Erythroblast (primary cell): ENCODE measurements at places on chromosomes 4 and X.

DNA sequence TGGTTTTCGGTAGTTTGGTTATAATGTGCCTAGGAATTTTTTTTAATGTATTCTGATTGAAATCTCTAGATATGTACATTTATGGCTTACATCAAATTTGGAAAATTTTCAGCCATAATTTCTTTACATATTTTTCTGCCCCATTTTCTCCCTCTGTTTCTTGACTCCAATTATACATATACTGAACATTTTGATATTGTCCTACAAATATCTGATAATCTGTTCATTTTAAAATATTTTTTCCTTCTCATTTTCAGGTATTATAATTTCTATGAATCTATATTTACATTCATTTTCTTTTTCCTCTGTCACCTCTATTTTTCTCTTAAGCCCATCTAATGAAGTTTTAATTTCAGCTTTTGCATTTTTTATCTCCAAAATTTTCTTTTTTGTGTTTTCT lies 82.7 kb upstream of the TMLHE start:
- no peak for DNase-seq

DNA sequence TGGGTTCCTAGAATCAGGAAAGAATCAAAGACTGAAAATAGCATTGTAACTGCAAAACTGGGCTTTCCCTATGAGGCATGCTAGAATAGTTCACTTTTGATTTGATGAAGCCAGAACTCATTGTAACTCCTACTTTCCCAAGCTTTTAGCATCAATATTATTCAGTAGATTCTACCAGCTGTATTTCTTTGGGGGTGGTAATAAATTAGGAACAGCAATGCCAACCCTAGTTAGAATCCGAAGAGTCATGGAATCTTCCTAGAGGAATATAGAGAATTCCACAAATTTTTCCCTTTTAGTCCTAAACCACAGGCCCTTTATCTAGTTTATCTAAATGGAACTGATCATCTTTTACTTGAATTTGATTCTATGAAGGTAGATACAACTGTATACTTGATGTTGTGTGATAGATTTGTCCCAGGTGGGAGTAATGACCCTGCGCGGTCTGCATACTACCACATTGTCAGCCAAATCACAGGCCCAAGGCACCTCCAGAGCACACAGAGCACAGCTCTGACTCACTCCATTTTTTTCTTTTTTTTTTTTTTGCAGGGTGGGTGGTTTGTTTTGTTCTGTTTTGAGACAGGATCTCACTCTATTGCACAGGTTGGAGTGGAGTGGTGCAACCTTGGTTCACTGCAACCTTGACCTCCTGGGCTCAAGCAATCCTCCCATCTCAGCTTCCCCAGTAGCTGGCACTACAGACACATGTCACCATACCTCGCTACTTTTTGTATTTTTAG lies 66.6 kb downstream of the EDNRA start:
- DNase-seq: no peak

DNA sequence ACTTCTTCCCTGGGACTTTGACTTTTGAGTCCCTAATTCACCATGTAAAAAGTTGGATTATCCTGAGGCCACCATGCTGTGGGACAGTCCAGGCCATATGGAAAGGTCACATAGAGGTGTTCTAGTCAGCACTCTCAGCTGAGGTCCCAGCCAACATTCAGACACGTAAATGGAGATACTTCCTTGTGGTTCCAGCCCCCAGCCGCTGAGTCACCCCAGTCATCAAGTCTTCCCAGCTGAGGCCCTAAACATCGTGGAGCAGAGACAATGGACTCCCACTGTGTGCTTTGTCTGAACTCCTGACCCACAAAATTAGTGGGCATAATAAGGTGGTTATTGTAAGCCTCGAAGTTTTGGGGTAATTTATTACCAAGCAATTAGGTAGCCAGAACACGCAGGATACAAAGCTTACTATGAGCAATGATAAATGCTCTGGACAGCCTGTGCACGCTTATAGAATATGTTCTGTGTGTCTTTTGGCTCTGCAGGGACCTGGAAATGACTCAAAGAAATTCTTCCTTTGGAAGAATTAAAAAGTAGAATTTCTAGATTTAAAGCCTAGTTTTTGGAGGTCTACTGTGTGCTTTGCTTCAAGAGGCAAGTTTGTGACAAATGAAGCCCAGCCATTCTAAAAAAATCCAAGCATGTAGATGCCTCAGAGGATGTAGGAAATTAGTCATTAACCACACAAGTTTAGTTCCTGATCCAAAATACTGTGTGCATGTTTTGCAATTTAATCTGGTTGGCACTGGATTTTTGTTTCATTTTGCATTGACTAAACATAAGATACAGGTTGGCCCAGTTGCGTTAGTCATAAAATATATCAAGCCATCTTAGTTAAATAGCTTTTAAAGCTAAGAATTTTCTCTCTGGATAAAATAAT lies 33.2 kb upstream of the SLC9A7 start:
- peak; percentile 0 for DNase-seq

- DNase-seq: peak; percentile 1
These were observed 41.2 kb downstream of the LONRF3 start for GRCh38 chrX:119015407-119016237.

GRCh38 chrX:118251271-118251670 lies 94.6 kb upstream of the WDR44 start:
- no peak for DNase-seq

- no peak for DNase-seq
These were observed 28.6 kb upstream of the TAF9B start for GRCh38 chrX:78168065-78168464.

GRCh38 chr4:55933611-55934010 lies 15.1 kb upstream of the CEP135 start:
- no peak for DNase-seq

- DNase-seq: no peak
These were observed 189.6 kb downstream of the FRMPD4 start for GRCh38 chrX:12327836-12328235.

- DNase-seq: no peak
These were observed 46.1 kb upstream of the CTSO start for GRCh38 chr4:155999725-156000124.

GRCh38 chrX:42752730-42753129 lies 25.2 kb downstream of the PPP1R2C start:
- no peak for DNase-seq

DNA sequence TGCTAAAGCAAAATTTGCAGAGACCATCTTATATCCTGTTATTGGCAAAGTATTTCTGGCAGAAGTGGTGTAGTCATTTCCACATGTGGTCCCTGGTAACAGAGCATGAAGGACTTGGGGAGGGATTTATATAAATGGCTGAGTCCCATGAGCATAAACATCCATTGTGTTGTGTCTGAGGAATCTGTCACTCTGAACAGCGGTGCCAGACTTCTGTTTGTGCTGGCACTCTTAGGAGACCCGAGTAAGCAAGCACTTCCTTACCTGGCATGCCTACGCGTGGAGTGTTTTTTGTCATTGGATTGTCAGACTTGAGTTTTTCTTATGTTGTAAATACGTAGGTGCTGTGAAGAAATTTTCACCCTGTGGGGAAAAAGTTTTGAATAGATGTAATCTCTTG lies 285.9 kb downstream of the ARHGAP10 start:
- no peak for DNase-seq

- no peak for DNase-seq
These were observed 764.5 kb upstream of the TENM3 start for GRCh38 chr4:181478656-181479055.

- no peak for DNase-seq
These were observed 4.9 kb downstream of the GSX2 start for GRCh38 chr4:54104907-54105306.

GRCh38 chr4:137640156-137640837 lies 108.0 kb upstream of the PCDH18 start:
- DNase-seq: no peak

GRCh38 chrX:105981772-105982485 lies 56.6 kb downstream of the SERPINA7 start:
- no peak for DNase-seq

DNA sequence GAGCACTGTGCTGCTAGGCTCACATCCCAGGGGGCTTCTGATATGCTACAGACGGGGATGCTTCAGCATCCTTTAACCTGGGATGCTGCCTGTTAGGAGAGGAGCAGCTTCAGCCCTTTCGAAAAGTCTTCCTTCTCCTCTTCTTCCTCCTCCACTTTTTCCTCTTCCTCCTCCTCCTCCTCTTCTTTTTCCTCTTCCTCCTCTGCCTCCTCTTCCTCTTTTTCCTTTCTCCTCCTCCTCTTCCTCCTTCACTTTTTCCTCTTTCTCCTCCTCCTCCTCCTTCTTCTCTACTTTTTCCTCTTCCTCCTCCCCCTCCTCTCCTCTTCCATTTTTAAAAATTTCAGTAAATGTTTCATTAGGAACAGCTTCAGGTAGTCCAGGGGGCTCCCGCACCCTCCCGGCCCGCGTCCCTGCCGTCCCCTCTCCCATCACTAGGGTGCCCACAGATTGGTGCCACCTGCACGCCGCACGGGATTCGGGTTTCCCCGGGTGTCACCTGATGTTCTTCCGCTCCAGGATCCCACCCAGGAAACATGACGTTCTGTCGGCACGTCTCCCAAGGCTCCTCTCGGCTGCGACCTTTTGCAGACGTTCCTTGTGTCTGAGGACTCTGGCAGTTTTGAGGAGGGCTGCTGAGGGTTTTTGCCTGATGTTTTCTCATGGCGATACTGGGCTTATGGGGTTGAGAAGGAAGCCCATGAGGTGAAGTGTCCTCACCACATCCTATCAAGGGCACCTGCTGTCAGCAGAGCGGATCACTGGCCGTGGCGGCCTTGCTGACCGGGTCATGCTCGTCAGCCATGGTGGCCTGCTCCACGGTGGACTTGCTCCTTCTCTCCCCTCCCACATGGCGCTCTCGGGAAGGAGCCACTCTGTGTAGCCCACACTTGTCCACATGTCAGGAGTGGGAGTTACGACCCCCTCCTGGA lies 83.4 kb upstream of the AFAP1 start:
- no peak for DNase-seq

DNA sequence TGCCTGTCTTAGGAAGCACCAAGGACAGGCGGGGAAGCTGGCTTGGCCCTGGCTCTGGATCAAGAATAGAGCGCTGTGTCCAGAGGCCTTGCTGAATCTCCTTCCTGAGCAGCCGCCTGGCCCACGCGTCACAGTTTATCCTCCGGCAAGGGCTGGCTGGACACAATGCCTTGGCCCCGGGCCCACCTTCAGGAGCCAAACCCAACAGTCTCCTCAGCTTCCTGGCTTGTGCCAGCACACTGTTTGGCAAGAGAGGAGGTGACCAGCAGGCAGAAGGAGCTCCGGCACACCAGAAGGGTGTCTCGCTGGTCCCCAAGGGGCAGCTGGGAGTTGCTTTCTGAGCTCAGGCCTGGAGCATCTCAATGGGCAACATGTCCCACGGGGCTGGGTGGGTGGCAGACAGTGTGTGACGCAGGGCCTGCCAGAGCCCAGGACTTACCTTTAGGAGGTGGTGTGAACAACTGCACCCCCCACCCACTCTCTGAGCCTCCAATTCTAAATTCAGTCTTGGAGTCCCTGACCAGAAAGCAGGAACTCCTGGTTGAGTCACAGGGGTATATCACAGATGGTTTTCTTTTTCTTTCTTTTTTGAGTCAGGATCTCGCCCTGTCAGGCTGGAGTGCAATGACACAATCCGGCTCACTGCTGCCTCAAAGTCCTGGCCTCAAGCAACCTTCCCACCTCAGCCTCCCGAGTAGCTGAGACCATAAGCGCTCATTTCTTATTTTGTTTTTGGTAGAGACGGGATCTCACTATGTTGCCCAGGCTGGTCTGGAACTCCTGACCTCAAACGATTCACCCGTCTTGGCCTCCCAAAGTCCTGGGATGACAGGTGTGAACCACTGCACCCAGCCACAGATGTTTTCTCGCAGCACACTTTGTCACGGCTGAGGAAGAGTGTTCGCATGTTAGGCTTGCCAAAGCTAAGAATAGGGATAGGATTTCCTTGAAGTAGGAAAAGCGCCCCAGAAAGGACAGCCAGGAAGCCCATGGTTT lies 361.2 kb downstream of the BCOR start:
- DNase-seq: no peak

GRCh38 chr4:177483271-177483670 lies 41.0 kb upstream of the AGA start:
- no peak for DNase-seq

GRCh38 chr4:158861281-158861680 lies 92.5 kb downstream of the FNIP2 start:
- DNase-seq: no peak

GRCh38 chr4:124710015-124710741 lies 2.4 kb downstream of the ANKRD50 start:
- no peak for DNase-seq

- no peak for DNase-seq
These were observed 189.0 kb upstream of the HCCS start for GRCh38 chrX:10922159-10922558.

DNA sequence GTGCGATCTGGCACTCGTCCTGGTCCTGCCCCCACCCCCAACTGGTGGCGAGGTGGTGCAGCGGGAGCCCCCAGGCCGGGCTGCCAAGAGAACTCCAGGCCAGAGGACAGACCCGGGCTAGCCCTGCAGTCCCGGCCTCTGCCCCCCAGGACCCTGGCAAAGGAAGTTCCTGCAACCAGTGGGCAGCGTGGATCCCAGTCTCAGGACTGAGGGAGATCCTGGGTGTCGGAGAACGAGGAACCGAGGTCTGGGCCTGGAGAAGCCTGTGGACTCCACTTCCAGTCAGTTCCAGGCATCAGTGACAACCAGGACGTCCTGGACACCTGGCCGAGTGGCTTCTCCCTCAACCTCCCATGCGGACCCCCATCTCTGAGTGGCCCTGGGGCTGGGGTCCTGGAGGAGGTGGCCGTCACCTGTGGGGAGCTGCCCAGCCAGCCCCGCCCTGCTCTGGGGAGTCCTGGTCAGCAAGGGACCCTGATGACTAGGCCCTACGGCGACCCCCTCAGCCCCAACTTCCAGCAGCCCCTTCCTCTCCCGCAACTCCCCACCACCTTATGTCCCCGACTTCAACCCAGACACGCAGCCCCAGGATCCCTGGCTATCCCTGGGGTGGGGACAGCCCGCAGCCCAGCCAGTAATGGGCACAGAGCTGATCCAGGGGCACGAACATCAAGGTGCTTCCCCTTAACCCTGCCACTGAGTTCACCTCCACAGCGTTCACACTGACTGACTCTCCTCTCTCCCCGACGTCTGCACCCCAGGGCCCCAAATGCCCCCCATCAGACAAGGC lies 53.7 kb upstream of the NKX1-1 start:
- no peak for DNase-seq

DNA sequence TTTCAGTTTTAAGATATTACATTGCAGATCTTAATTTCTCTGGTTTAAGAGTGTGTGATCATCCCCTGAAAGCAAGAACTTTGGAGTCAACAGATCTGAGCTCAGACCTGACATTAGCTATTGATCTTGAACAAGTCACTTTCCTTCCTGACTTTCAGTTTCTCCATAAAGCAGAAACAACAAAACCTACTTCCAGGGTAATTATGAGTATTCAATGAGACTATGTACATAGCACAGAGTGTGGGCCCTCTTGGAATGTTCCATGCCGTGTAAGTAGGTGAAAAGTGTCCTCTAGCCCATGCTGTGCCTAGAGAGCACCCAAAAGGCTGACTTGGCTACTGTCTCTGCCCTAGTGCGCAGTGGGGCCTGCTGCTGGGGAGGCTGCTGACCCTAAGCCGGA lies 188.0 kb upstream of the RPL34 start:
- no peak for DNase-seq

DNA sequence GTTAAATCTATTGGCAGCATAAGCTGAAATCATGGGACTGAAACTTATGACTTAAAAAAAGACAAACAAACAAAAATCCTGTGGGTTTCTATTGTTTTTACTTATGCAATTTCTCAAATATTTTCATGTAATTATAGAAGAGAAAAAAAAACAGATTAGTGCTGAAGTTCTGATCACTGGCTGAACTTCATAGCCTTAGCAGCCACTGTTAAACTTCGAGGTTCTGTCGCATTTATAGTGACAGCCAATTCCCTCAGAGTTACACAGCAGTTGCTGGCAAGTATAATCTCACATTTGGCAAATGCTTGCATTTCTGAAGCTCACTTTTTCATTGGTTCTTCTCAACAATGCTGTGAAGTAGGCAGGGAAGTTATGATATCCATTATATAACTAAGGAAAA lies 748.9 kb upstream of the MAGEB2 start:
- no peak for DNase-seq
